T-helper 2 cell treated with Interferon-gamma antibody and Interleukin-4, amounts not matched to agents 100 ng/mL and 5 ng/mL, for 36 hours (primary cell): ENCODE measurements at places on chromosomes 7 and 10. TPM values are rescaled to one million over a fixed set of nuclear protein-coding genes. Genes with fewer than 3 reads are reported as not detected.

Gene RTKN2
- total RNA-seq, result 5.0 and 5.3 TPM in 2 replicates

Gene NOC3L
- total RNA-seq, result 26.2 and 27.2 TPM in 2 replicates

Gene CH25H
- total RNA-seq, result not detected in 2 replicates

Gene DOCK1
- 0.41 and 0.64 TPM in 2 replicates for total RNA-seq

Gene TRIM73
- 10.5 and 11.1 TPM in 2 replicates for total RNA-seq
